ENCODE measurements at places on chromosomes 1 and 21.
A peak's percentile ranks its signal among the peaks of the same experiment; 100 is the strongest.

DNA sequence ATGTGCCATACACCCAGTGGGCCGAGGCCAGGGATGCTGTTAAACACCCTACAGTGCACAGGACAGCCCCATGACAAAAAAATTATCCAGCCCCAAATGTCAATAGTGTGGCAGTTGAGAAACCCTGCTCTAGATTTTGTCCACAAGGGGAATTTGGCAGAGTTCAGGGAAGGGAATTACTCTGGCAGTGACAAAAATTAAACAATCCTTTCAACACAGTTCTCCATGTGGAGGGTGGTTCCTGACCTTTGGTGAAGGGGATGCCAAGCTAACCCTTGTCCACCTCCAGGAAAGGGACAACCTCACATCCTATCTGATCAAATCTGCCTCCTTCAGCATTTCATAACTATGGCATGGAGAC, 28.4 kb upstream of the CD84 start:
- DNase-seq: no peak

GRCh38 chr1:227775841-227776240, 39.6 kb upstream of the PRSS38 start:
- DNase-seq: no peak

GRCh38 chr1:184388319-184388889, 1.6 kb downstream of the C1orf21 start:
- no peak for DNase-seq

DNA sequence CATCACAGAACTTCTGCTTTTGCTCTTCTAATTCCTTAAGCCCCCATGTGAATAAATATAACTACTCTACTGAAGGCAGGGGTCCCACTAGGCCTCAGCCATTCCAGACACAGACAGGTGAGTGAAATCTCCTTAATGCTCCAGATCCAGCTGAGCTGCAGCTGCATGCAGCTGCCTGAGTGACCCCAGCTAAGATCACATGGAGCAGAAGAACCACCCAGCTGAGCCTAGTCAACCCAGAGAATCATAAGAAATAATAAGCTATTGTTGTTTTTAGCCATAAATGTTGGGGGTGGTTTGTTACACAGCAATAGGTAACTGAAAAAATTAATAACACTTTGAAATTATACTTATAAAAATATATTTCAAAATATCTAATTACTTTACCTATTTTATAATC, 220.3 kb downstream of the SIPA1L2 start:
- no peak for DNase-seq

DNA sequence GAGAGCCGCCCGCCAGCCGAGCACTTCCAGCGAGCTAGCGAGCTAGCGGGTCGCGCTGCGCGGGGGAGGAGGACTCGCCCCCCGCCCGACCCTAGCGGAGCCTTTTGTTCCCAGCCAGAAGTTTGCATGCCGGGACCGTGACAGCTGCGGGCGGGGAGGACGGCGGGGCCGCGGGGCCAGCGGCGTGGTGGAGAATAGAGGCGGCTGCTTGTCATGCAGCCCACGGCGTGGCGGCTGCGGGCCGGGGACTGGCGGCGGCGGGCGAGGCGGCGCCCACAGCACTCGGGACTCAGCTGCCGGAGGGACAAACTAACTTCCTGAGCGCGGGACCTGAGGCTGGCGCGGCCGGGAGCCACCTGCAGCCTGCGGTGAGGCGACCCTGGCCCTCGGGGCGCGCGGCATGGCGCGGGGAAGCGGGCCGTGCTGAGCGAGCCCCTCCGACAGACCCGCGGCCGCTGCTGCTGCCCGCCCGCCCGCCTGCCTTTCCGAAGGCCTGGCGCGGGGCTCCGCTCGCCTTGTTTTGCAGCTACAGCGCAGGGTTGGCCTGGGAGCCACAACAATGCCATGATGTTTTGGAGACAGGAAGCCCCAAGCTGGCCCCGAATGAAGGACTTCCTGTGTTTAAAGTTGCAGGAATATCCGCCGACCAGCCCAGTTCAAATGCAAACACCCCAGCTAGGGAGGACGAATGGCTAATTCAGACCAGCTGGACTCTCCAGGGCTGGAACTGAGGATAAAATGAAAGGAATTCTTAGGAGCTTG, 82.2 kb upstream of the BMP8A start:
- no peak for DNase-seq

DNA sequence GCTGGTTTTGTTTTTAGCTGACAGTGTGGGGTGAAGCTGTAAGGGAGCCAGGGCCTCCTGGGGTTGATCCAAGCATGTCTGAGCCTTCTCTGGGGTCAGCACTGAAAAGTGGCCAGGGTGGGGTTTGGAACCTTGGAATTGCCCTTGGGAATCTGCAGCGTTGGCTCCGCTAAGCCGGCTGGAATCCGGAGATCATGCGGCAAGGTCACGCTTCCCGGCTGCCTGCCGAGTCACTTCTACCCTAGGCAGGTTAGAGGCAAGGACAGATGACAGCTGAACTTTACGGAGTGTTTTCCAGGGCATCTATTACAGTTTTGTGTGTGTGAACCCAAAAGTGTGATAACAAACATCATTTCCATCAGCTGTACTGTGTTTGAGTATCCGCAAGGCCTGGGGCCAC, 17.1 kb downstream of the ABCG1 start:
- DNase-seq: no peak

DNA sequence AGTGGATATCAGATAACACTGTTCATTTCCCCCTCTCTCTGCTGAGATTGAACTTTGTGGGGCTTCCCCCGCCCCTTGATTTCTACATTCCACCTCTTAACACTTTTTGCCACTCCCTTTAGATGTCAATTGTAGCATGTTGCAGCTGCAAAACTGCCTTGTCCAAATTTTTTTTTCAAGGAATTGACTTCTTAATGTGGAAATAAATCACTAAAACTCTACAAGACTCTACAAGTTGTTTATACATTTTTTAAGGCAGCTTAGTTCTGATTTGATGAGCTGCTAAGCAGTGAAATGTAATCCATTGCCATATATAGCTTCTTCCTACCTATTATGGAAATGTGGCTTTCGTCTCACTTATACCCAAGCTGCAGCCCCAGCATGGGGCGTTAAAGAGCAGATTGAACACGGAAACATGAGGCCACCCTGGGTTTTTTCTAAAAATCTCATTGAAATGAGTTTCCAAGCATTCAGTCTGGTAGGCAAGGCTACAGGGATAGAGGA, 132.2 kb downstream of the SYT2 start:
- DNase-seq: no peak

- no peak for DNase-seq
These were observed 1.6 kb upstream of the LEFTY1 start for GRCh38 chr1:225890346-225891228.

DNA sequence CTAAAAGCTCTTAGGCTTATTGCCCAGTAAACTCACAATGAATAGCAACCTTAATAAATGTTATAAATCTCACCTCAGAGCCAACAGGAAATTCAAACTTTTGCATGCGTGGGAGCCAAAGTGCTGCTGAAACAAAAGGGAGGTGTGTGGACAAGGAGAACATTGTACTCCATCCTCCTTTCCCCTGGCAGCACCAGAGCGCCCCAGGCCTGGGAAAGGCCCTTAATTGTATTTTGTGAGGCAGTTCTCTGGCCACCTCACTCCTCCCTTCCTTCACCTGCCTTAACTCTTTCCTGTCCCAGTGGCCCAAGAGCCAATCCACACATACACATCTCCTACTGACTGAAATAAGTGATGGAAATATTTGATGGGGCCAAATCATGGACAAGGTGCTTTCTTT, 648.5 kb downstream of the LMO4 start:
- no peak for DNase-seq

DNA sequence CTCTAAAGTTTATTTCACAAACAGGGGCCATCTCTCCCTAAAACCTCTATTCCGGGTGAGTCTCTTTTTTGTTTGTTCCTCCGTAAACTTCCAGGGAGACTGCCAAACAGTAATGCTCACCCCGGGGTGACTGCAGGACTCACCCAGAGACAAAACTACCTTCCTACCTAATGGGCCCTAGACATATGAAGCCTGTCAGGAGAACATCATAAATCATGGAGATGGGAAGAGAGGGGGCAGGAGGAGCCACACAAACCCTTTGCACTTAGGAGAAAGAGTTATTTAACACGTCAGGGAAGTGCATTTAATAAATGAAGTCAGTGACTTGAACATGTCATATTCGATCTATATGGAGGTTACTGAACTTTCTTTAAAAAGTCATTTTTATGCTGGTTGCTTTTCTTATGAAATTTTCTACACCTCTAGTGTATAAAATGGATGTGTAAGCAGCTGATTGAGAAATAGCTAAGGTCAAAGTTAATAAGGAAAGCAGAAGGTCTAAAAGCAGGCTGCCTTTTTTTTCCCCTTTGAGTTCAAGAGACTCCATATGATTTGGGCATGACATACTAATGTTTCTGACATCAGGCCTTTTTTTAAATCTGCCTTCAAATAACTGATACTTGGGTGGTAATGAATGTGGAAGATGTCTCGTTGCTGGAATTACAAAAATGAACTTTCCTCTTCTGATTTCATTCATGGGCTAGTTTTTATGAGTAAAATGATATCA, 286.9 kb upstream of the USP25 start:
- DNase-seq: no peak

DNA sequence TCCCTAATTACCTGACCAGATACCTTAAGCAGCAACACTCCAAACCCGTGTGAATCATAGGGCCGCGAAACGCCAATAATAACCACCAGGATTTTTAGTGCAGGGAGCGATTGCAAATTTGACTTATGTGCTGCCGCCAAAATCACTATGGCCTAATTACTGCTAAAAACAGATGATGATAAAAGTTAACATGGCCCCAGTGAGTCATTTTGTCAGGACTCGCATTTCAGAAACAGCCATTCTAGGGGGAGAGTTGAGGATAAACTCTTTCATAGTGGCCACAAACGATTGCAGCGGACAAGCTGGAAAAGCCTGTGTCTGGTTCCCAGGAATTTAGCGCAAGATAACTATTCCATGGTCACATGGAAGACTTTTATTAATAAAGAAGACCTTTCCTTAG, 103.4 kb downstream of the HLX start:
- DNase-seq: no peak

GRCh38 chr1:36771240-36771639, 263.1 kb downstream of the GRIK3 start:
- no peak for DNase-seq

GRCh38 chr1:183956559-183957188, 80.9 kb downstream of the COLGALT2 start:
- DNase-seq: peak; percentile 25

DNA sequence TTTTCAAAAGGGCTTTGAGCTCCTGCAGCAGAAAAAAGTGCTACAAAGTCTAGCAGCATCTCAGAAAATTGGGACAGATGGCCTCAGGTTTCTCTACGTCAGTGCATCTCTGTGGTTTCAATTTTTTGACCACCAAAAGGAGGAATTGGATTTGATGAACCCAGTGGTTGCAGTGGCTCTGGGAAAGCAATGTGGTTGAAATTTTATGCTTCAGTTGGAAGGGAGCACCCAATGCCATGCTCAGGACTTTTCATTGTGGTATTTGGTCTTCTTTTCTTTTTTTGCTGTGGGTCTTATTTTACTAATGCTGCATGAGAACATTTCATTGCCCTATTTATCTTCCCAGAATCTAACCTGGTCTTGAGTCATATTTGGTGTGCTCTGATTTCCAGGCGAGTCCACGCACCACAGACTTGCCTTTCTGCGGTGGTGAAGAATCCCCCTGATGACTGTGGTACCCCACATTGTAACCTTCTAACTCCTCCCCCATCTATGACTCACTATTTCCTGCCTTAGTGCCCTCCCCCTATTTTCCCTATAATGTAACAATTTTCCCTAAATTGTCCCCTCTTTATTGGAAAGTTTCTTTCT, 56.7 kb downstream of the S1PR1 start:
- no peak for DNase-seq

DNA sequence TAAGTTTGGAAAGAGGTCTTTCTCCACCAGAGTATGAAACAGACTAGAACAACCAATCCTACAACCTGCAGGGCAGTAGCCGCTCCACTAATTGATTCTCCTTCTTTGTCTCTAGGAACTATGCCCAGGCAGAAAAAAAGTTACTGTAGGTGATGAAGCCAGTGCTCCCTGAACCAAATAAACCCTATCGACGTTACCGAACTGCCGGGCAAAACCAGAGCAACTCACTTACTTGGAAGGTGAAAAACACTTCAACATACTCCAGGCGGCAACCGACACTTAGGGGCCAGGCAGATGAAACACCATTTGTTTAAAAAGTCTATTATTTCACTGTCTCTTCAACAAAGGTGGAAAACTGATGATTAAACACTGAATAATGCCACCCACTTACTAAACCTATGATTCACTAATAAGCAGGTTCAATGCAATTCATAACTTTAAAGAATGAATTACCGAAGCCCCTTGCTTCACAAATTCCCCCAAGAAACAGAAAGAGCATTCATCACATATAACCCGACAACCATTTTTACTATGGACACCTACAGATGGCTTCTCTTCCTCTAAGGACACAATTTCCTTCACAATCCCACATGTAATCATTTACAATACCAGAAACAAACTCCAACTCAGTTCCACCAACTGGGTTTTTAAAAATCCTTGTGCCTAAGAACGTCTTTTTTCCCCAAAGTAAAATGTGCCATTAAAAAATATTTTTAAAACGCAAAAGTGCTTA, 1.6 kb downstream of the NRIP1 start:
- DNase-seq: peak; percentile 11

- DNase-seq: no peak
These were observed 34.7 kb downstream of the RNF11 start for GRCh38 chr1:51270751-51271150.

- DNase-seq: no peak
These were observed 1145.1 kb upstream of the NCAM2 start for GRCh38 chr21:19853061-19853460.

GRCh38 chr21:29297483-29298347, 1.0 kb upstream of the BACH1 start:
- DNase-seq: no peak

GRCh38 chr21:32186804-32187203, 92.0 kb downstream of the MIS18A start:
- DNase-seq: no peak

GRCh38 chr1:95118067-95118499, 928 bp downstream of the TLCD4 start:
- no peak for DNase-seq

- no peak for DNase-seq
These were observed 104.1 kb downstream of the DAB1 start for GRCh38 chr1:57319791-57320190.

GRCh38 chr1:247376659-247377058, 39.3 kb upstream of the NLRP3 start:
- DNase-seq: no peak

DNA sequence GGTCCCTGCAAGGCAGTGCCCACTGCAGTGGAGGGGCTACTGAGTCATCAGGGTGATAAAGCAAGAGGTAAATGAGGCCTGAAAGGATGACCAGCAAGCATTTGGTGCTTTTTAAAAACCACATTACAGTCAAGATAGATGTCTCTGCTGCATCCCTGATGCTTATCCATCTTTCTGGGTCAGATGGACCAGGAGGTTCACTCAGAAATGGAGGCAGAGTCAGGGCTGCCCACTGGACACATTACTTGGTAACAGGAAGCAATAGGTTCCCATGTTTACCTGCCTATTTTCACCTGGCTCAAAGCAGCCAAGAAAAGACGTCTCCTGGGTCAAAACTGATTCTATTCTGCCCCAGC, 3.6 kb downstream of the SPATA46 start:
- DNase-seq: no peak

- no peak for DNase-seq
These were observed 60.1 kb downstream of the PTP4A2 start for GRCh38 chr1:31878058-31878457.

GRCh38 chr1:31669786-31670592, 25.3 kb upstream of the PEF1 start:
- no peak for DNase-seq

- DNase-seq: no peak
These were observed 45.9 kb downstream of the CAMSAP2 start for GRCh38 chr1:200784576-200784975.

GRCh38 chr1:117834416-117834815, 95.0 kb downstream of the GDAP2 start:
- no peak for DNase-seq
